ENCODE measurements at places on chromosomes 5 and 9.

DNA sequence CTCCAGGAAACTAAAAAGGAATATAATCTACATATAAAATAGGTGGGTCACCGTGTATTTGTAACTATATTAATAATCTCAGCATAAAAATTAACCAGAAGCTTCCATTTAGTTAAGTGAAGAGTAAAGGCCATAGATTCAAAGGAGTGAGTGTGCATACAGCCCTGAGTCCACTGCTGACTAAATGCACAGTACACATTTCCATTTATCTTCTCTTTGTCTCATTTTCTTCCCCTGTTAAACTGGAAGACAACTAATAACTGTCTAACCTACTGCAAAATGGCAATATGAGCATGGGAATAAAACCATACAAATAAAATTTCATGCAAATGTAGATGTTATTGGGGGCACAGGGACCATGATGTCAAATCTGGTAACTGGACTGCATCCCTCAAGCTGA, 59.9 kb upstream of the DAB2 start:
- DNase-seq: no peak

- DNase-seq: no peak
Observed at GRCh38 chr5:53201746-53202145, 92.2 kb upstream of the MOCS2 start.

DNA sequence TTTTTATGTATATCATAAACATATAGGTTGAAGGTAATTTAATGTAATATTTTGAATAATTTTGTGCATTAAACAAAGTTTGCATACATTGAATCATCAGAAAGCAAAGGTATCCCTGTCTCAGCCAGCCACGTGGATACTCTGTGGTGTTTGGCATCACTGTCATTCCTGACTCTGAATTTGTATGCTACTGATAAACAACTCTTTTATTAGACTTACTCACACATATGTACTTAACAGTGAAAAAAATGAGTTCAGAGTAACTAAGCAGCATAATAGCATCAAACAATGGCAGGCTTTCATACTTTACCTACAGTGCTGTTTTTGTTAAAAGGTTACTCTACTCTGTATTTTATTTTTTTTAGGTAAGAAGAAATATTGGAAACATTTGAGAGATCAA, 171.9 kb downstream of the COMMD10 start:
- no peak for DNase-seq

DNA sequence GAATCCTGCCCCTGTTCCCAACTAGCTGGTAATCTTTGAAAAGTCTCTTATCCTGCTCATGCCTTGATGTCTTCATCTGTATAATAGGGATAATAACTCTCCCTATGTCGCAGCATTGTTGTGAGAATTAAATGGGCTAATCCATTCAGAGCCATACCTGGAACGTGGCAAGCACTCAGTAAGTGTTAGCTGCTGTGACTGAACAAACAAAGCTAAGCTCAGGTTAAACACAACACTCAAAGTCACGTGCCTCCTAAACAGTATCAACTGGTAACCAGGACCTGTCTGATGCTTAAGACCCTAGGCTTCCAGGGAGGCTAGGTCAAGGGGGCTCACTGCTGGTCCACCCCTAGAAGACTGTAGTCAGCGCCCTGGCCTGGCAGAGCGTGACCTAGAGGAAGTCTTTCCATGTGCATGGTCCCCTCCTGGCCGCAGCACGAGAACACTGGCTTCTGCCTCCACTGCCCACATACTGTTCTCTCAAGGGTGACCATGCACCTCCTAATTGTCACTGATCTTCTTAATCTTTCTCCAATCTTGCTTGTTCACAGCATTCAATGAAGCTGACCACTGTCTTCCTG, 211.1 kb downstream of the TTLL11 start:
- no peak for DNase-seq

DNA sequence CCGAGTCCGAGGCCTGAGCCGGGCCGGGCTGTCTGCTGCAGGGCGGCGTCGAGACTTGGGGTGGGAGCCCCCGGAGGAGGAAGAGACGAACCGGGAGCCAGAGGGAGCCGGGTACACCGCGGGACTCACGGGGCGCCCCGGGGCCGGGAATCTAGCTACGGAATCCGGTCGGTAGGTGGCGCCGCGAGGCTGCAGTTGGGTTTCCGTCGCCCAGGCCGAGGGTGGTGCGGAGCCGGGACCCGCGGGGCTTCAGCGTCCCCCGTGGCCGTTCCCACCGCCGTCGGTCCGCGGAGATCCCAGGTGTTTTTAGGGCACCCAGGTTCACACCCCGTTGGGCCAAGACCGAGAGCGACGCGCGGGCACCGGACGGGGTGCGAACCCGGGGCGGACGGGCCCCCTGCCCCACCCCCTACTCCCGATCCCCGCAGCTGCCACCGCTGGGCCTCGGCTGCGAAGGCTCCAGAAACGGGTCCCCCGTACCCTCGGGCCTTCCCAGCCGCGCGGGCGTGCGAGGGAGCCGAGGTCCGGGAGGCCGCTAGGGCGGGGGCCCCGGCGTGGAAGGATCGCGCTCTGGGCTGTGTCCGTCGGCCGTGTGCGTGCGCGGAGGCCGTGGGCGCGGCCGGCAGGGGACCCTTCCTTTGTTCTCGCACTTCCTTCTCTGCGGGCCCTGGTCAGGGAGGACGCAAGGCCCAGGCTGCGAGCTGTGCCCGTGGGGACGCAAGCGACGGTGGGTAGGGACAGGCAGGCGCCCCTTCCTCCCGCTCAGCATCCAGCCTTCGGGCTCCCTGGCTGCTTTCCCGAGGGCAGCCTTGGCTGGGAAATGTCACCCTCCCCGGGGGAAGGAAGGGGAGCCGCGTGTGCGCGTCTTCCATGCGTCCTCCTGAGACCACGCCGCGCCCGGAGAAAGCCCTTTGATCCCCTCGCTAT, 146.6 kb downstream of the GAPVD1 start:
- no peak for DNase-seq

- no peak for DNase-seq
Observed at GRCh38 chr5:174606646-174607045, 117.7 kb upstream of the MSX2 start.

DNA sequence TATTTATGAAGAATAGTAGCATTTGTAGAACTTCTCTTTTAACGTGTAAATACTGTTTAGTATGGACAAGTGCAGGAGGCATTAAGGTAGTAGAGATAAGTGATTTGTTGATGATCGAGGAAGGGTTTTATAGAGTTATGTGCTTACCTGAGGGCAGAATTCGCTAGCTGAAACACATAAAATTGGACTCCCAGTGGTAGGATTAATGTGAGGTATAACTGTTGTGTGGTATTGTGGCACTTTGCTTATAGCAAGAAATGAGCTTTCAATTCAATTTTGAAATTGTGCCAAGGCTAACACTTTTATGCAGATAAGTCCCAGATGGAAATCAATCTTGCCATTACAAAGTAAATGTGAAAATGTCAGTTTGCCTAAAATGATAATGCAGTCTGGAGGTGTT, 1.2 kb downstream of the AP3S1 start:
- DNase-seq: no peak

- no peak for DNase-seq
Observed at GRCh38 chr5:59102437-59102836, 519.6 kb downstream of the RAB3C start.

GRCh38 chr5:43367909-43368669, 44.1 kb downstream of the CCL28 start:
- DNase-seq: no peak

GRCh38 chr9:119453490-119453911, 84.3 kb upstream of the BRINP1 start:
- no peak for DNase-seq

GRCh38 chr5:127320032-127320965, 29.7 kb downstream of the MEGF10 start:
- DNase-seq: no peak

DNA sequence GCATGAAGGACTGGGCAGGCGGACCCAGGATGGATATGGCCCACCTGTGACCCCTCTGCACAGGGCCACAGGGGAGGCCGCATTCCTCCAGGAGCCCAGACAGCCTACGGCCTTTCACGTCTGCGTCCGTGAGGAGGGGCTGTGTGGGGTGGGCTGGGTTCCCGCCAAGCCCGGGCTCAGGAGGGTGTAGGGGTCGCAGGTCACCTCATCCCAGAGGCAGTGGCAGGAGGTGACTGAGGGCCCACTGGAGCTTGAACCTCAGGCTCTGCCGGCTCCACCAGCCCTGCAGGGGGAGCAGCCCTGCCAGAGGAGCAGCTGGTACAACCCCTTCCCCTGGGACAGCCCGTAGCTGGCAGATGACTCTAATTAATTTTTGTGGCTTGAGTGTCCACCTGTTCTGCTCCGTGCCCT, 40.7 kb upstream of the CACNA1B start:
- no peak for DNase-seq

GRCh38 chr5:102998224-102998623, 121.7 kb downstream of the GIN1 start:
- DNase-seq: no peak

GRCh38 chr5:146072595-146072994, 32.8 kb downstream of the PLAC8L1 start:
- no peak for DNase-seq

GRCh38 chr5:97422678-97423077, 239.6 kb upstream of the RIOK2 start:
- no peak for DNase-seq

DNA sequence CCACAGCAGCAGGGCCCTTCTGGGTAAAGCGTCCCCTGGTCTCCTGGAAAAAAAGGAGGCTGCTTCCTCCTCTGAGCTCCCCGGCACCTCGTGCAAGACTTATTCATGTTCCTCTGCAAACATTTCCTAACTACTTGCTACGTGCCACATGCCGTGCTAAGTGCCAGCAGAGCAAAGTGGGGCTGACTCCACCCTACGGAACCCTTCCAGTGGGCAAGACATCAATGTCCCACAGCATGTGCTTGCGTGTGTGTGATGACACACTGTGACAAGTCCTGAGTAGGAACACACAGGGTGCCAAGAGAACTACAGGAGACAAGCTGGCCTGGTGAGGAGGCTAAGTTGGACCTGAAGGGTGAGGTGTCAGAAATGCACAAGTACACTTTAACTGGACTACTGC, 57.4 kb downstream of the SEMA4D start:
- no peak for DNase-seq

DNA sequence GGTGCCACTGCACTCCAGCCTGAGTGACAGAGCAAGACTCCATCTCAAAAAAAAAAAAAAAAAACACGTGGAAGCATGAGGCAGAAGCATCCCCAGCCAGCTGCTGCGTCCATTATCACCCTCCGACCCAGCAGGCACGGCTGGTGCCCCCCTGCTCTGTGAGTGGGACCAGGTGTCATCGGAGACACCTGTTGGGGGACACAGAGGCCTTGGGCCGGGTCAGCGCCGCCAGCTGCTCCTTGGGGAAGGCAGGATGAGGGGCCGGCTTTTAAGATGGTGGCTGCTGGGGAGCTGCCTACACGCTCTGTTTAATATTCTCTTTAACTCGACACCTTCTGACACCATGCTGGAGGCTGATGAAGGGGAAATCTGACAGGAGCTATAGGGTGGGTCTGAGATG, 80.2 kb upstream of the RUFY1 start:
- no peak for DNase-seq

DNA sequence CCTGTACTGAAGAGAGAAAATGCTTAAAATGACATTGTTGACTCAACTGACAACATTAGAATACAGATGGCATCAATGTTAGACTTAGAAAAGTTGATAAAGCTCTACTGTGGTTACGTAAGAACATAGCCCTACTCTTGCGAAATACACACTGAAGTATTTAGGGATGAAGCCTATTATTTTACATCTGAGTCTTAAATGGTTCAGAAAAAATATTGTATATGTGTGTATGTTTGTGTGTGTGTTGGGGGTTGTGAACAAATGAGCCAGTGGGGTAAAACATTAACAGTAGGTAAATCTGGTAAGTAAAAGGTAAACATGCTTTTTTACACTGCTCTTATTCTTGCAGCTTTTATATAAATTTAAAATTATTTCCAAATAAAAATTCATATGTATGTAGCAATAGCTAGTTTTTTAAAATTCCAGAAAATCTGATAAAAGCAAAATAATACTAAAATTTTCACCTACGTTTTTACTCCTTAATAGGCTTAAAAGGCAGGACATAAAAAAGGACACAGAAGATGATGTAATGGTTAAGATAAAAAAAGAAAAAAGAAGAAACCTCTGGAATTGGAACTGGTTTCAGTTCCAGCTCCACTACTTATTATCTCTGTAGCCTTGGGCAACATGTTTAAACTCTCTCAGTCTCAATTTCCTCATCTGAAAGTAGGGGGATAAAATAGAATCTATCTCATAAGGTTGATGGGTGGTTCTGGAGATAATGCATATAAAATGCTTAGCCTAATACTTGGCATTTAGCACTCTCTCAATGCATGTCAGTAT, 44.3 kb downstream of the GARNL3 start:
- no peak for DNase-seq

- no peak for DNase-seq
Observed at GRCh38 chr9:134716067-134716466, 74.5 kb downstream of the COL5A1 start.

DNA sequence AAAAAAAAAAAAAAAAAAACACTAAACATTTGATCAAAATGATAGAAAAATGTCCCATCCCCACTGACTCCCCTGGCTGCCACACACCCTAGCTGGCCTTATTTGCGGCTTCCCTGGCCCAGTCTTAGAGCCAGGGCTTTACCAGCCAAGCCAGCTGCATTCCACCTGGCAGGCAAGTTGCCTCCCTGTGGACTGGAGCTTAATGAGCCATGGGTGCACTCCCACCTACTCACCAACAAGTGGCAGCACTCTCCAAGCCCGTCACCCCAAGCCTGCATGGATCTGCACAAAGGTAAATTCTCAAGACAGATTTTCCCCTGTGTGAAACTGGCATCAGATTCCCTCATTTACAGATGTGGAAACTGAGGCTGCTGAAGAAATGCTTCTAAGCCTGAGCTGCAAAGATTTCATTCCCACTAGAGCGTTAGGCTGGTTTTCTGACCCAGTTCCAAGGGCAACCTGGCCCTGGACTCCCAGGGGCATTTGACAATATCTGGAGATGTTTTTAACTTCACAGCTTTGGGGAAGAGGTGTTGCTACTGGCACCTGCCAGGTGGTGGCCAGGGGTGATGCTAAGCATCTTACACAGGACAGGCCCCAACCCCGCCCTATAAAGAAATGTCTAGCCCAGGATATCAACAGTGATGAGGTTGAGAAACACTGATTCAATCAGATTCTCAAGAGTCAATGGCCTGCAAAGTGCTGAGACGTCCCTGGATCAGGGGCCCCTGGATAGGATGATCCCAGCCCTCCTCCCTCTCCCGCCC, 21.9 kb upstream of the VDAC1 start:
- no peak for DNase-seq

- no peak for DNase-seq
Observed at GRCh38 chr9:107059220-107059619, 196.3 kb downstream of the ZNF462 start.

DNA sequence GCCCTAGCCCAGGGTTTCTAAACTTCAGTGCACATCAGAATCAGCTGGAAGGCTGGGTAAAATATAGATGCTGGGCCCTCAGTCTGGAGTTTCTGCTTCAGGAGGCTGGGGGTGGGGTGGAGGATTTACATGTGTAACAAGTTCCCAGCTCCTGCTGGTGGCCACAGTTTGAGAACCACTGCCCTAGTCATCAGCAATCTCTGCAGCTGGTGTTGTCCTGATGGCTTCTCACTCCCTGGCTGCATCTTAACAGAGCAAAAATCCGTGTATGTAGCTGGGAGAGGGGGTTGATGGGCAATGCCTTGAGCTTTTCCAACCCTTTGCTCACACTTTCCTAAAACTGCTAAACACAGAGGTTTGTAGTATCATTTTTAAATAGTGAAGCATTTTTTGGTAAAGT, 186.0 kb upstream of the KLF9 start:
- no peak for DNase-seq
